ENCODE measurements at places on chromosomes 6 and 20.

DNA sequence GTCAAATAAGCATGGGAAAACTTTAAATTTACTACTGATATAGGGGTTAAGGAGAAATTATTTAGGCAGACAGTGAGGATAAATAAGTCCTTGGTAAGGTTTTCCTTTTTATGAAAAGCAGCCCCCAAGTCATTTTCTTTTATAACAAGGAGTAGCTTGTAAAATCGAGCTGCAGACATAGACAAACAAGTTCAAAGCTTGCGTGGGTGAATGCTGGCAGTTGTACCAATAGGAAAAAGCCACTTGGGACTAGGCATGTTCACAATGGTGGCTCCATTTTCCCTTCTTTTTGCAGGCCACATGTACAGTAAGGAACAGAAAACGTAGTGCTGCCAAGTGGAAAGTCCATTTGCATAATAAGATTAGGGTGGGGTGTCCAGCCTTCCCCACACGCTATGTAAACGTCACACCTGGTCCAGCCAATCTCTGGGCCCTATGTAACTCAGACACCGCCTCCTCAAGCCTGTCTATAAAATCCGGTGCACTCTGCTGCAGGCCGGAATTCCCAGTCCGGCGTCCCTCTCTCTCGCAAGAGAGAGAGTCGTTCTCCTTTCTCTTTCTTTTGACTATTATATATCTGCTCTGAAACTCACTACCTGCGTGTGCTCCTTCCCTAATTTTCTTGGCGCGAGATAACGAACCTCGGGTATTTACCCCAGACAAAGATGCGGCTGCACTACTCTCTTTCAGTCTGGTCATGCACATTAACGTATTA, 217.1 kb upstream of the MAN1A1 start:
- DNase-seq, result no peak

- no peak for DNase-seq
Measured at GRCh38 chr6:10964684-10965083, 77.8 kb downstream of the SYCP2L start.

- peak; percentile 22 for DNase-seq
Measured at GRCh38 chr6:47103931-47104330, 61.8 kb upstream of the ADGRF1 start.

DNA sequence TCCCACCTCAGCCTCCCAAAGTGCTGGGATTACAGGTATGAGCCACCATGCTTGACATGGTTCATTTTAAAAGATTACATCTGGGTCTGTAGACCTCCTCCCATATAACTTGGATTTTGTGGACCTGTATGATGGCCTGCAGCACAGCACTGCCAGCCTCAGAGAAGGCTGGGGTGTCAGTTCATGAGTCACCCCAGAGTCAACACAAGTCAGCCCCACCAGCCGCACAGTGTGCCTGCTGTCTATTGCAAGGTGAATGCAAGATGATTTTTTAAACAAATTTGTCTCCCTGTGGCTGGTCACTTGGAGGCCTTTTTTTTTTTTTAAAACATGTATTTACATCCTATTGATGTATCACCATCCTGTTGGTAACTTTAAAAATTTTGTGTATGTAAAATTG, 76.7 kb downstream of the RREB1 start:
- DNase-seq, result no peak

DNA sequence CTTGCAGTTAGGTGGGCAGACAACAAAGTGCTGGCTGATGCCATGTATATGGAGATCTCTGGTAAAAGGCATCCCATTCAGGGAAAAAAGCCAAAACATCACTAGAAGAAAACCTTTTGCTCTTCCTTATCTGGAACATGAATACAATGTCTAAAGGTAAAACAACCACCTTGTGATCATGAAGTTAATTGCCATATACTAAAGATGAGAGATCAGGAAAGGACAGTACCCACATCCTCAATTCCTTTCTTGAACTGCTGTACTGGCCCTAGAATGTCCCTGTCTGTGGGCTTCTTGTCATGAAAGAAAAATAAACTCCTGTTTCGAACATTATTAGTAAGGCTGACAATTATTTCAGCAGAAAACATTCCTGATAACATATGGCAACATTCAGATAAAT, 19.3 kb downstream of the DEK start:
- no peak for DNase-seq

DNA sequence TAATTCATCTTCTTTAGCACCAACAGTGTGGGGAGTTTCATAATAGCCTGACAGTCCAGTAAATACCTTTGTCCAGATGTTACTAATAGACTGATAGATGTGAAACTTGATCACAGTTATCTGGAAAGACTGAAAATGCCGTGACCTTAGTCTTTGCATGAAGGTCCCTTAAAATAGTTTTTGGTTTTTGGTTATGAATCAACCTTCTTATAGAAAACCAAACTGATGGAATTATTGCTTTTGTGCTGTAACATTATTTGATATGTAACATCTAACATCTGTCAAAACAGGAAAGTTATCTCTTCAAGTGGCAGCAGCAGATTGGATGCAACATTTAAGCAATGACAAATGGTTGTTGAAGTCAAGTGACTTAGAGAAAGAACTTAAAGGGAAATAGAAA, 190.4 kb downstream of the DOK5 start:
- no peak for DNase-seq

DNA sequence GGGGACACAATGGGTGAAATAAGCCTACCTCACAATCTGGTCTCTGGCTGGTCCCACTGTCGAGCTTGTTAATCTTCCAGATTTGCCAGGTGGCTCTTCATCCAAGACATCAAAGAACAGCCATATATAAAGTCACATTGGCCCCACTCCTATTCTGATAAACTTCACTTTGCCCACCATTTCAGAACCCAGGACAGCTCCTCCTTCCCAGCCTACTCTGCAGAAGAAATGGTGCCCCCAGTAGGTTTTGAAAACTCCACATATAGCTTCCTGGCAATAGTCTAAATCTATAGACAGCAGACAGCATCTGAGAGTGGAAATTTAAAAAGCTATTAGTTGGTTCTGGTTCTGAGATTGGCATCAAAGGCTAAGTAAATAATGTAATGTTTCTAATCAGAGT, 143.1 kb upstream of the PCSK2 start:
- peak; percentile 11 for DNase-seq

- DNase-seq, result no peak
Measured at GRCh38 chr20:4490045-4490444, 231.7 kb upstream of the PRND start.

GRCh38 chr6:154440422-154441043, 70.0 kb downstream of the CNKSR3 start:
- DNase-seq, result no peak

- DNase-seq, result peak; percentile 75
Measured at GRCh38 chr20:3710703-3711483, 1.5 kb downstream of the SIGLEC1 start.

- peak; percentile 21 for DNase-seq
Measured at GRCh38 chr6:30061858-30062458, 893 bp downstream of the POLR1H start.

GRCh38 chr6:33836806-33837469, 33.1 kb upstream of the MLN start:
- DNase-seq, result no peak

DNA sequence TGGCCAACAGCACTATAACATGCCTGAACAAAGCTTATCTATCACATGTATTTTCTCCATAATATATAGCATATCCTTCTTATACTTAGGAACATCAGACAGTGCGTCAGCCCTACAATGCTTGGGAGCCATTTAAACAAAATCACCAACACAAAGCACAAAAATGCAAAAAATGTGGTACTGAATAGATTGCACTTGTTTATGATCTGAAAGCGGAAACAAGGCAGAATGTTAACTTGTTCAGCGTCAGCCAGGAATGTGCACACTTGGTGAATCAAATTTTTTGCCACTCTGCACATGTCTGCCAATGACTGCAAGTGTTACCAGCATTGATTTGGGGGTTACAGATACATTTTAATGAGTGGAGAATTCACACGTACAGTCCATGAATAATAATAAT, 14.8 kb downstream of the SLC35A1 start:
- no peak for DNase-seq

DNA sequence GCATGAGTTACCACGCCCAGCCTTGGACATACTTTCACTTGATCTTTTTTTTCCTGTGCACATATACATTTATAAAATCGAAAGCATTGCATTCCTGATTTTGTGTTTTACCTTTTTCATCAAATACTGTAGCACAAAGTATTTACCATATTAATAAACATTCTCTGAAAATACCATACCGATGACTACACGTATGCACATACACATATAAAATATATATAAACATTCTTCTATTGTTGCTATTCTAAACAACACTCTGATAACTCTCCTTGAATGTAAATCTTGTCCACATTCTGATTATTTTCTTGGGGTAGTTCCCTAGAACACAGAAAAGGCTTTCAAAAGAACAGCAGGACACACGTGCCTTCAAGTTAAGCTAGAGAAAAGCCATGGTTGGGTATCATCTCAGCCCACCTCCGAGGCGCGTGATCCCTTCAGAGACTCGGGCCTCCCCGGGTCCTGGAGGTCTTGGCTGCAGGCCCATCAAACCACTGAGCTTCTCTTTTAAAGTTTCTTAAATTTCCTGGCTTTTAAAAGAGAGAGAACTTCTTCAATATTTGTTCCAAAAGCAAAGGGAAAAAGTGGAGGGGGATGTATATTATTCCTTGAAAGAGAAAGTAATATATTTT, 198.1 kb downstream of the MYLK4 start:
- no peak for DNase-seq

DNA sequence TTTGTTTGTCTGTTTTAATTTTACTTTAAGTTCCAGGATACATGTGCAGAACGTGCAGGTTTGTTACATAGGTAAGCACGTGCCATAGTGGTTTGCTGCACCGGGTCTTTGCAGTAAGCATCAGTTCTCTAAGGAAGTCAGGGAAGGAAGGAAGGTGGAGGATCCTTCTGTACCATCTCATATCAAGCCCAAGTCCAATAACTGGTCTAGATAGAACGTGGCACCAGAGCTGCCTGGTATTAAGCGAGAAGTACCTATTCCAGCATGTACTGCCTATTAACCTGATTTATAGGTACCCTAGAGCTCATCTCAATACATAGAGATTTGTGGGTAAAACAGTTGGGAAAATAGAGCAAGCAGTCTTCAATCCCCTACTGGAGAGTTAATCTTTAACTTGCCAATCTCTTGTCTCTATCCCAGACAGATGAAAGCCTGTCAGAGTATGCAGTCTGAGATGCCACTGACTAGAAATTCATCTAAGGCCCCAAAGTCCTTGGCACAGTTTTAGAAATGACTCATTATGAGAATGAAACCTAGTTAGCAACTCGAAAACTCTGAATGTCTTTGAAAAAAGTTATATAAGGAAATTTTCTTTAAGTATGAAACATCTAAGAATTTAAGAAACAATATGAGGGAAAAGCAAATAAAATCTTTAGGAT, 144.9 kb downstream of the TFAP2A start:
- DNase-seq, result no peak

DNA sequence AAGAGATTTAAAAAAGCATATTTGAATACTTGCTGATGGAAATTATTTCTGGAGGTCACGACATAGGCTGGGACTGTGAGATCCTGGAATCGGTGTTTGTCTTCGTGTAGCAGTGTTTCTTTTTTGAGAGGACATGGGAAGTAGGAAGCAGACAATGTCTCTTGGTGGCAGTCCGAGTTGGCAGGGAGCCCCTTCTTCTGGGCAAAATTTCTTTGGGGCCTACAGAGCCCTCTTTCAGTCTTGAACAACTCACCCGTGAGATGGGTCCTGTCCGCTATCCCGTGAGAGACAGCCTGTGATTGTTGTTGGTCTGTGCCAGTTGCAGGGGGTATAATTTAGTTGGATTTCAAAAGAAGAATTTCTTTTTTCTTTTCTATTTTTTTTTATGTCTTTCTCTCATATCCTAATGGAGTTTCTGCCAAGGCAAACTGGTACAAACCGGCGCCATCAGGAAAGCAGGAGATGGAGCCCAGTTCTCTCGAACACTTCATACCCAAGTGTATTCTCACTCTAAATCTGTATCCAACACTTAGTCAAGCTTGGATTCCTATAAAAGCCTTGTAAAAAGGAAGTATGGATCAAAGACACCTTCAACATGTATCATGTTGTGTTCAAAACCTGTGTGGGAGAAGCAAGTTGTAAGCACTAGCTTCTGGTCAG, 785.1 kb downstream of the MAFB start:
- no peak for DNase-seq

DNA sequence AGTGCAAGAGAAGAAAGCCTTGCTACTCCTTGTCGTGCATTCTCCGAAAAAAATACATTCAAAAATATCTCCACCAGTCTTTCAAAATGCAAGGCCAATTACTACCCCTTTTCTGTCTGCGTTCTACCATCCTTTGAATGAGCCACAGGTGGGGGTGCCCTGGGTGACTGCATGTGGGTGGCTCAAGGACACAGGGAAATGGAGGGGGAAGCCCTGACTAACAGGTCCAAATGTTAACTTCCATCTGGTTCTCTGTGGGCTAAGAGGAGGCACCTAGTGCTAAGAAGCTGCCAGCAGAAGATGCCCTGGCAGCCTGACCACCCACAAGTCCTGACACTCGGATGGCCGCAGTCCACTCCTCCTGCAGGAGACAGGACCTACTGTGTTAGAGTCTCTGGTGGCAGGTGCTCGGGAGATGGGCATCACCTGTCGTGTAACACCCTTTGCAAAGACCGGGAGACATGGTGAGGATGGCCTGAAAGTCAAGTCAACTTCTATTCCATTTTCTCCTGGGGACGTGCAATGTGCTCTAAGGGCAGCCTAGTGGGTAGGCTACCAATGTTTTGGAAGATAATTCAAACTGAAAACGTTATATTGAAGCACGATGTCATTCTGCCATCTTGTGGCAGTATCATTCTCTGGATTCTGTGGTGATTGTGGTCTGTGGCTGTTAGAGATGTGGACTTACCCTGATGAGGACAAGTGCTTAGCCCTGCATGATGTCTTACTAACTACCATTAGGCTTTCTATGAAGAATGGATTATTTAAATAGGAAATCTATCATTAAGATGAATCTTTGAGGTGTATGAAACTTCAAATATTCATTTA, 27.4 kb upstream of the IGF2R start:
- peak; percentile 60 for DNase-seq

DNA sequence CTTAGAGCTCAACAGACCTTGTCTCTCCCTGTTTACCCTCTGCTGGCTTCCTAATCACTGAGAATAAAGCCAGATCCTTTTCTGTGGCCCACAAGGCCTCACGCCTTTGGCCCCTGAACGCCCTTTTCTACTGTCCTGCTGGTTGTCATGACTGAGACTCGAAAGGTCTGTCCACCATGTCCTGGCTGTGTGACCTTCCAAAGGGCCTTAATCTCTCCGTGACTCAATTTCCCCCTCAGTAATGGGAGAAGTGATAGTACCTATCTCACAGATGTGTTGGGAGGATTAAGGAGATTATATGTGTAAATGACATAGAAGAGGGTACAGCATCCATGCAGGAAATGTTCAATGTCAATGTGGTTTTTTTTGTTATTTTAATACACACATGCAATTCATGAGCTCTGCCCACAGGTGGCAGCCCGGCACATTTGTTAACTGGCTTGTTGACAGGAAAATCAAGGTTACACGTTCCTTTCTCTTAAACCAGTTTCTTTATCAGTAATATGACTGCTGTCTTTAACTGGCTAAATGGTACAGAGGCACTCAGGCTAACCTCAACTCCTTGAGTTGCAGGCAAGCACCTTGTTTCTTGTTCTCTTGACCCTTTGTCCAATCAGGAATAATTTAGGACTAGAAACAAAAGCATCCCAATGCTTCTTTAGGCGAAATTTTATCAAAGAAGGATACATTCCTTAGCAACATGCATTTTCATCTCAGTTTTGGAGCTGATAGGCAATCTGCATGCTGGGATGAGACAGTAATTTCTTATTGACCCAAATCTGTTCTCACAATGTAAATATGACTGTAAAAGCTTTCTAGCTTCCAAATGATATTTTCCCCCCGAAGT, 16.6 kb downstream of the SLC22A1 start:
- DNase-seq, result peak; percentile 69
